ENCODE measurements at places on chromosomes 11 and 22.

DNA sequence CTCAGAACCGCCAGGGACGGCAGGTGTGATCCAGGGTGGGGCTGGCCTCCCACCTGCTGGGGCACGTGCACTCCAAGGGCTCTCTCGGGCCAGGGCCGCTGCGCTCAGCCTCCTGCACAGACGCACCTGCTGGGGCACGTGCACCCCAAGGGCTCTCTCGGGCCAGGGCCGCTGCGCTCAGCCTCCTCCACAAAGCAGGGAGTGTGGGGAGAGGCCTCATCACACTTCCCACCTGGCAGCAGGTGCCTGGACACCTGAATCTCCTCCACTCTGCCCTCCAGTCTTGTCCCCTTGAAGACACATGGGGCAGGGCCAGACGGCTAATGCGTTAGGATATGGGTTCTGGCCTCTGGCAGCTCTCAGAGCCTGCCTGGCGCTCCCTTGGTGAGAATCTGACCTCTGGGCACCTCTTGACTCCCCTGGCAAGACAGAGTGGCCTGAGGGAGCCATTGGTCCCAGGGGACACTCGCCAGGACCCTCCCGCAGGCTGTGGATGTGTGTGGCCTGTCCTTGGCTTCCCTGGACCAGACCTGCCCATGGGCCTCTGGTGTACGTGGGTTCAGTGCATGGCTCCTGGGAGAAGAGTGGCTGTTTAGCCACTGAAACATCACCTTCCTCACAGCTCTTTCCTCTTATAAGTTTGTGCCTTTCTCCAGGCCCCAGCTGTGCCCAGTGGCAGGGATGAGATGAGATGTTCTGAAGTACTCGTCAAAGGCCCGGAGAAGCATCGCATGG is 73.5 kb downstream of the BRD1 start:
- DNase-seq = no peak

GRCh38 chr22:46902436-46902835 is 140.0 kb downstream of the TBC1D22A start:
- no peak for DNase-seq

GRCh38 chr11:31417357-31417756 is 47.7 kb downstream of the DNAJC24 start:
- no peak for DNase-seq

- no peak for DNase-seq
Measured at GRCh38 chr11:17522655-17523054, 21.6 kb downstream of the USH1C start.

GRCh38 chr11:66857234-66857926 is 516 bp downstream of the LRFN4 start:
- no peak for DNase-seq

DNA sequence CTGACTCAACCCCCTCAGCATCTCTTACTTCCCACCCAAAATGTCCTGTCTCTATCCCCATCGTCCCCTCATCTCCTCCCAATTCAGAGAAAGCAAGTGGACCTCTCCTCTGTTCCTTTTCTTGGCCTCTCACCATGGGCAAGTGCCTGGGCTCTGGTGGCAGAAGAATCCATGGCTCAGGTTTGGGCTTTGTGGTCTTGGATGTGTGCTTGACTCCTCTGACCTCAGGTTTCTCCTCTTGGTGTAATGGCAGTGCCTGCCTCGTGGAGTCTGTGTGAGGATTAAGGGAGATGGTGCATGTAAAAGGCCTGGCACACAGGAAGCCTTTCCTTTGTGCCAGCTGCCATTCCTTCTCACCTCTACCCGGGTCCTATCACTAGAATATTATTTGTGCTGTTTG is 3.2 kb downstream of the BMAL1 start:
- no peak for DNase-seq

GRCh38 chr11:65593518-65594414 is 1.8 kb downstream of the KCNK7 start:
- DNase-seq = no peak

DNA sequence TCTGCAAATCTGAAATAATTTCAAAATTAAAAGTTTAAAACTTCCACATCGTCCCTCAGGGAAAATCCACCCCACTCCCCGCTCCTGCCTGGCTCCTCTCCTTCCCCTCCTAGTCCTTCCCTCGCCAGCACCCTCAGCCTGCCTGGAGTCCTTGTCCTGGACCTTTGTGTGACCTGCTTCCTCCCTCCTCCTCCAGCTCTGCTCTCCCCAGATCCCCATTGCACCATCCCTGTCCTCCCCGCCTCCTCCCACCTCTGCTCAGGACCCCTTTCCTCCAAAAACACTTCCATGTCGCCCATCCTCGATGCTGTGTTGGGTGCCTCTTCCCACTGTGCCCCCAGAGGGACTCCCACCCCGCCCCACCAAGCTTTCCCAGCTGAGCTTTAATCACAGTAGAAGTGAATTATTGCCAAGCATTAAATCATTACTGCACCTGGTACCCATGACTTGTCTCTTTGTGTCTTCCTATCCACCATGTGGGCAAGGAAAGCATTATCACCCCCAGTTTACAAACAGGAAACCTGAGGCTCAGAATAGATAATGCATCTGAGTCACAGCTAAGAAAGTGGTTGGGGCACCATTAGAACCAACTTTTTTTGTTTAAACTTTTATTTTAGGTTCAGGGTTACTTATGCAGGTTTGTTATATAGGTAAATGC is 2.4 kb upstream of the ZP1 start:
- no peak for DNase-seq

GRCh38 chr22:33796494-33796893 is 123.8 kb downstream of the LARGE1 start:
- DNase-seq = no peak

DNA sequence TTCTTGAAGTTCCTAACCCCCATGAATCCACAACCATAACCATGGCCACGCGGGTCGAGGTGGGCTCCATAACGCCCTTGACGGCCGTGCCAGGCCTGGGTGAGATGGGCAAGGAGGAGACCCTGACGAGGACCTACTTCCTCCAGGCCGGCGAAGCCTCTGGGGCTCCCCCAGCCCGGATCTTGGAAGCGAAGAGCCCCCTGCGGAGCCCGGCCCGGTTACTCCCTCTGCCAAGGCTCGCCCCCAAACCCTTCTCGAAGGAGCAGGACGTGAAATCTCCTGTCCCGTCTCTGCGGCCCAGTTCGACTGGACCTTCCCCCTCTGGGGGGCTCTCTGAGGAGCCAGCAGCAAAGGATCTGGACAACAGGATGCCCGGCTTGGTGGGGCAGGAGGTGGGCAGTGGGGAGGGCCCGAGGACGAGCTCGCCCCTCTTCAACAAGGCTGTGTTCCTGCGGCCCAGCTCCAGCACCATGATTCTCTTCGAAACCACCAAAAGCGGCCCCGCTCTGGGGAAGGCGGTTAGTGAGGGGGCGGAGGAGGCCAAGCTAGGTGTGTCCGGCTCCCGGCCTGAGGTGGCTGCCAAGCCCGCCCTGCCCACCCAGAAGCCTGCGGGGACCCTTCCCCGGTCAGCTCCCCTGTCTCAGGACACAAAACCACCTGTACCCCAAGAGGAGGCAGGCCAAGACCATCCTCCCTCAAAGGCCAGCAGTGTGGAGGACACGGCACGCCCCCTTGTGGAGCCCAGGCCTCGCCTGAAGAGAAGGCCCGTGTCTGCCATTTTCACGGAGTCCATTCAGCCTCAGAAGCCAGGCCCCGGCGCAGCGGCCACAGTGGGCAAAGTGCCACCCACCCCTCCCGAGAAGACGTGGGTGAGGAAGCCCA is 75.7 kb downstream of the KIAA1671 start:
- no peak for DNase-seq

GRCh38 chr11:59172345-59173079 is 580 bp downstream of the DTX4 start:
- peak; percentile 40 for DNase-seq

DNA sequence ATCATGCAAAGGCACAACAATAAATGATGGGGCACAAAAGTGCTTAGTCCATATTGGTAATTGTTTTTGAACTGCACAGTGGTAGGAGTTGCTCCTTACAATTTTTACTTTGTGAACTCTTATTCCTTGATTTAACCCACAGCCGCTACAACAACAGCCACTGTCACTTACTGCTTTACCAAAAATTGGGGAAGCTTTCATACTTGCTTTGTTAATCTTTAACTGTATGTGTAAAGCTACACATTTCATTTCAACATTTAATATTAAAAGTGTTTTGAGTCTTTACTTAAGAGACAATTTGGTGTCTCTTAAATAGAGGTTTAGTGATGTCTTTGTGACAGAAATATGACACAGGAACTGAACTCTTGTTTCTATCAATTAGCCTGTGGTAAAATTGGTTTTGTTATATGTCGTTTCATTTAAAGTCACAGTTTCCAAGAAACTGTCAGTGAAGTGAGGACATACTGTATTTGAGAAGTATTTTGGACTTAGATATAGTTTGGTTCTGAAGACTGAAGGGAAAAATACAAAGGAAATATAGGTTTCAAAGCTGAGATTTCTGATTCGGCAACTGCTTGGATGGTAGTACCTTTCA is 6.5 kb upstream of the IL18BP start:
- DNase-seq = no peak

DNA sequence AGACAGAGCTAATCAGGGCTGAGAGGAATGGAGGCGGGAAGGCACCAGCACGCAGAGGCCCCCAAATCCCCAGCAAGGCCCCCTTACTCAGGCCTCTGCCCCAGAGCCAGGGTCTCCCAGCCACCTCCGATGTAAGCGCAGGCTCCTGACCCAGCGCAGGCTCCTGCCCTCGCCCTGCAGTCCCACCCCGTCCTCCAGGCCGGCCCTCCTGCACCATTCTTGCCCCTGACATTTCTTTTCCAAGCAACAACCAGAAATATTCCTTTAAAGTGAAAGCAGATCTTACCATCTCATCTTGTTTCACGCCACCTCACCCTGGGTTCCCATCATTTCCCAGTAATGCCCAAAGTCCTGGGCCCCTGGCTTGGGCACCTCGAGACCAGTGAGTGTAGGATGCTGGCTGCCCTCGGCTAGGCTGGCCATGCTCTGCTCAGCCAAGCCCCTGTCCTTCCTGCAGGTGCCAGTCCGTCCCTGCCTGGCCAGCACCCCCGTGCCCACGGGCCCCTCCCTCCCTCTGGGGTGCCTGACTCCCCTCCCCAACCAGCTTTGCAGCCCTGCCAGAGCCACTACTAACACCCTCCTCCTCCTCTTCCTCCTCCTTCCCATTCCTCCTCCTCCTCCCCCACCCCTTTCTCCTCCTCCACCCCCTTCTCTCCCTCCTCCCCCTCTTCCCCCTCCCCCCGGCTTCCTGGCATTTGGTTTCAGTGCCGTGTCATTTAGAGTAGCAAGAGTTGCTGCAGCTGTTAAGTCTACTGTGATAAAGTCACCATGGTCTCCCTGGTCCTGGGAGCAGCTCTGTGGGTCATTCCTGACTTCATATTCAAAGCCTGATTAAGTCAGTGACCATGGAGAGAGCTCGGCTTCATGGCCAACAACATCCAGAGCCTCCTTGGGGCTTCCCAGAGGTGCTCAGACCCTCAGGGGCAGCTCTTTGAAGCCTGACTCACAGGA is 78.7 kb downstream of the PIWIL3 start:
- no peak for DNase-seq

- no peak for DNase-seq
Measured at GRCh38 chr11:126100716-126101115, 38.0 kb upstream of the CDON start.

DNA sequence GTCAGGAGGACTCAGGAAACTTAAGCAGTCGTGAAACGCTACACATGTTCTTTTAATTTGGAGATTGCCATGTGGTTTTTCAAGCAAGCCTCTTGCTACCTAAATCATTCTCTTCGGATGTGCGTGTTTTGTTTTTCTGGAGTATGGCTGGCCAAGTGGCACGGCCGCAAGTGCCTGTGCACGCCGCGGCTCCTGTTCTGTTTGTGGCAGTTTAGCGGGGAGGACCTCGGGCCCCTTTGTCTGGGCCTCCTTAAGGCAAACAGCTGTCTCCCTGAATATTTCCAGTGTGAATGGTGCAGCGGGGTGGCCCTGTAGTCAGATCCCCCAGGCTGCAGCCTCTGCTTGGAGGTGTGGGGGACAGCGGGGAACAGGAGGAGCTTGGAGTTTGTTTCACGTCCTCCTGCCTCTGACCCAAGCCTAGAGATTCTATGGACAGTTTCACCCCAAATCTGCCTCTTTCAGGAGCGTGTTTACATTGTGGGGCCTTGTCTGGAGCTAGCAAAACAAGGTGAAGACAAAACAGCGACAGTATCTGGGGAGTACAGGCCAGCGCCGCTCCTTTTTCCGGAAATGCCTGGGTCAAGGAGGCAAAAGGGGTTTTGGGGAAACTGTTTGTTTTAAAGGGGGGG is 1.3 kb downstream of the LRP5 start:
- DNase-seq = no peak

GRCh38 chr11:37817727-37818270 is 1219.8 kb upstream of the RAG2 start:
- no peak for DNase-seq

GRCh38 chr22:20578192-20578591 is 70.8 kb downstream of the MED15 start:
- no peak for DNase-seq

DNA sequence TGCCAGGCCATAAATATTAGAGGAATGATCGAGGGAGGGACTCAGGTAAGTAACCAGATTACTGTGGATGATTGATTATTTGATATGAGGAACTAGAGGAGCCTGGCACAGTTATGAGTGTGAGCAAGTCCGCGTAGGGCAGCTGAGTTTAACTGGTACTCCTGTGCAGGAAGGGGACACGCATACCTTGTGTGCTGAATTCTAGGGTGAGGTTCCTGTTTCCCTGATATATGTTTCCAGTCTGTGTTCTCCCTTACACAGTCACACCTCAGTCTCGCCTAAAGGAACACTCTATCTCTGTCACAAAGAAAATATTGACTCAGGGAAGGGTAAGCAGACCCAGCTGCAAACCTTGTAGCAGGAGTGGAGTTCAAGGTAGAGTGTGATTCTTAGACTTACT is 17.4 kb downstream of the SGSM3 start:
- DNase-seq = no peak

GRCh38 chr11:45917286-45917622 is 423 bp downstream of the PEX16 start:
- DNase-seq = peak; percentile 18

DNA sequence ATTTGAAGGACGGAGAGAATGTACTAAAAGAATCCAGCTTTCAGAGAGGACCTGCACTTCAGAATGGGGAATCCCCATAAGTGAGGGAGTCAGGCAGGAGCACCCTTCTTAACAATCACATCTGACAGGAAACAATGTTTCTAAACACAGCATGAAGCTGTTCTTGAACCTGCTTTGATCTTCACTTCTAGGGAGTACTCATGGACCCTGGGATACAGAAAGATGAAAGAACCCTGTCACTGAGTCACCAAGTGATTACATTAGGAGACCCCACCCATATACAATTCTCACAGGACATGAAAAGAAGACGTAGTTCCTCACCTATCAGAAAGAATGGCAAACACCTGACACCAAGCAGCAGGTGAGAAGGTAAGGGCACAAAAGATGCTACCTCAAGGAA is 296.9 kb upstream of the ZC3H12C start:
- DNase-seq = no peak

DNA sequence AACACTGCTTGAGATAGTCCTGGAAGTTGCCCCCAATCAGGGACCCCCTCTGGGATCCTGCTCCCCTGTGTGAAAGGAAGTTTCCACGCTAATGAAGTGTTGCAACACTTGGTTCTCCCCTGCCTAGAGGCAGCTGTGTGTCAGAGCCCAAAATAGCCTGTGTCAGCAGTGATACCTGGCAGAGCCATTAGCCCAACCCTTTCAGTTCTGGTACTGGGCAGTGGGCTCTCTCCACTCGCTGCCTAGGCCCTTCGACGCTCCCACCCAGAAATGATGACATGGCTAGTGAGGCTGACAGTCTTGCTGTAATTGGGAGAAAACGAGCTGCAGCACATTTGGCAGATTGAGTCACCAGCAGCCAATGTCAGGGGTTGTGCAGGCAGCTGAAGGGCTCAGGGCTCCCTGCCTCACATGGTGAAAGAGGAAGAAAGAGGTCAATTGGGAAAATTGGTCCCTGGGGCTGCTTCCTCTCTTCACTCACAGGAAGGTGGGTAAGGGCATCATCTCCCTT is 1.4 kb upstream of the NXF1 start:
- DNase-seq = peak; percentile 36

- DNase-seq = no peak
Measured at GRCh38 chr11:57585301-57585700, 12.2 kb upstream of the SERPING1 start.
